ENCODE measurements at places on chromosomes 12 and 14.
A peak's percentile ranks its signal among the peaks of the same experiment; 100 is the strongest.

GRCh38 chr14:55946231-55946630 lies 172.0 kb upstream of the PELI2 start:
- DNase-seq, result no peak

GRCh38 chr12:48796976-48797375 lies 8.1 kb upstream of the ADCY6 start:
- DNase-seq, result no peak

GRCh38 chr12:96170762-96171161 lies 23.4 kb upstream of the ELK3 start:
- no peak for DNase-seq

DNA sequence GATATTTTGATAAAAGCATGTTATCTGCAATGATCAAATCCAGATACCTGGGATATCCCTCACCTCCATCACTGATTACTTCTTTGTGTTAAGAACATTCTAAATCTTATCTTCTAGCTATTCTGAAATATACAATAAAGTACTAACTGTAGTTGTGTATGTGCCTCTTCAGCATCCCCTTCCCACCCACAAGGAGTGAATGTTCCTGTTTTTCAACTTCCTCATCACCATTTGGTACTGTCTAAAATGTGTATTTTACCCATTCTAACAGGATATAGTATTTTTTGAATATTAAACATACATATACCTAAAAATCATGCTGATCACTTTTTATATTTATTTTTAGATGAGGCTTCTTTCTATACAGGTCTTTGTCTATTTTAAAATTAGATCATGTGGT lies 1252.6 kb downstream of the TMEM121 start:
- no peak for DNase-seq

DNA sequence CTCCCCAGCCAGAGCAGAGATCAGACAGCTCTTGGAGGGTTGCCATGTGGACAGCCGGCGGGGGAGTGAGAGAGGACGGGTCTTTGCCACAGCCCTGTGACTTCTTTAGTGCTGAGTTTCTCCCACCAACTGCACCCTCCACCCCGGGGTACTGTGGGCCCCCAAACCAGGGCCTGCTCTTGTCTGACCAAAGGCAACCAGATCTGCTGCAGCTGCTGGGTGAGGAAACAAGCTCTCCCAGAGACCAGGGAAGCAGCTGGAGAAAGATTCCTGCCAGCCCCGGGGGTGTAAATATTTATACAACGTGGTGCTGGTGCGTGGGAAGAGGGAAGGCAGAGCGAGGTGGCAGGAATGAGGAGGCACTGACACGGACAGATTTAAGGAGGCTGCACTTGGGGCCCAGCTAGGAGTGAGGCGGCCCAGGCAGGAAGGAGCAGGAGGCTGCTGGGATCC lies 14.3 kb upstream of the ZFP36L1 start:
- no peak for DNase-seq

- DNase-seq, result no peak
Measured at GRCh38 chr14:63896278-63896720, 43.5 kb downstream of the SYNE2 start.

- no peak for DNase-seq
Measured at GRCh38 chr14:33755358-33755757, 195.5 kb downstream of the EGLN3 start.

- no peak for DNase-seq
Measured at GRCh38 chr12:97169889-97170567, 263.0 kb downstream of the NEDD1 start.

GRCh38 chr12:32515137-32515873 lies 115.9 kb downstream of the FGD4 start:
- no peak for DNase-seq

GRCh38 chr12:103470664-103471063 lies 25.1 kb downstream of the C12orf42 start:
- no peak for DNase-seq

- no peak for DNase-seq
Measured at GRCh38 chr12:53231671-53231920, 413 bp downstream of the RARG start.

DNA sequence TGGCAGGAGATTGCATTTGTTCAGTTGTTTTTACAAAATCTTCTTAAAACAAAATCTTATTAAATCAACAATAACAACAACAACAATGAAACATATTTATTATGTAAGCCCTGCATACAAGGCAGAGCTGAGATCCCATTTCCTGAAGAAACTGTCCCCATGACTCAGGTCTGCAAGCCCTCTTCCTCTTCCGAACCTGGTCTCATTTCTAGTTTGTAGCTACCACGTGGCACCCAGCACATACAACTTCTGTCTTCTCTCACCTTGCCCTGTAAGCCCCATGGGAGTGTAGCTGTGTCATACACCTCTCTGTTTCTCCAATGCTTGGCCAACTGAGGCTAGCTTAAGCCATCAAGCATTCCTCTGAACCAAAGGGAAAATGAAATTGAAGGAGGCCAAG lies 106.4 kb downstream of the SLC8A3 start:
- no peak for DNase-seq

- no peak for DNase-seq
Measured at GRCh38 chr12:67202011-67202677, 67.0 kb upstream of the CAND1 start.

DNA sequence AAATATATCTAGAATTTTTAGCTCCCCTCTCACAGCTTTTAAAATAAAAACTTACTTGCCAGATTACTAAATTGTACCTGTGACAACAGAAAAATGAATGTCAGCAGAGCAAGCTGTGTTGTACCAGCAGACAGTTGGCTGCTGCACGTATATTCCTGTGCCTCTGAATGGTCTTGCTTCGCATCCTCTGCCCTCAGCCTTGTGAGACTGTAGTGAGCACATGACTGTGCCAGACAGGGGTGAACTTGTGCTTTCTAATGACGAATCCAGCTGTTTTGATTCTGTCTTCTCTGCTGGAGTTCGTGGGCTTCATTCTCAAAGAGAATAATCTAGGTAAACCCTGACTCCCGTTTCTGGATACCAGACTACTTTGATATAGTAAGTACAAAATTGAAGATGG lies 58.3 kb upstream of the FRMD6 start:
- DNase-seq, result no peak

GRCh38 chr14:35140718-35141581 lies 18.6 kb downstream of the PRORP start:
- DNase-seq, result no peak

DNA sequence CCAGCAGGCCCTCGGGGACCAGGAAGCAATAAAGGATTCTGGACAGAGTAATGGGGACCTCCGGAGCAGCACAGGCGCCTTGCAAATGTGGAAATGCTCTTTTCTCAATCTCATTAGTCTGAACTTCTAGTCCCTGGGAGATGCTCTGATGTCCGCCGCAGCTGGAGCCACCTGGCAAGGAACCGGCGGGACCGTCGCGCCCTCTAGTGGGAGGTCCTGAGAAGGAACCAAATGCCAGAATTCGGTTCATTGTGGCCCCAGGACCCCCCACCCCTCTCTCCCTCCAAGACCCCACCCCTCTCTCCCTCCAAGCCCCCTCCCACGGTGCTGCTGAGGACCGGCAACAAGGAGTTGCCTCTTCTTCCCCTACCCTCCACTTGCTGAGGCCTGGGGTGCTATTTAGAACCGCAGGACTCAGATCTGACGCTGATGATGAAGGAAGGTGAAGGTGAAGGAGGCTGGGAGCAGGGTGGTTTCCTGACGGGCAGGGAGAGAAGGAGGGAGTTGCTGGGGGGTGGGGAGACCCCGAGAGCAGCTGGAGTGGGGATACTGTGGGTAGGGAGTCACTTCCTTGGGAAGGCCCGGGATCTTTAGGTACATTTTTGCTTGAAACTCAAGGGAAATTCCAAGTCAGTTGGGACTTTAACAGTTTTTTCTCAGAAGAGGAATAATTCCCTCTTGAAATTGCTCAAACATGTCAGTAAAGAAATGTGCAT lies 42.5 kb downstream of the SMIM41 start:
- DNase-seq, result peak; percentile 74

DNA sequence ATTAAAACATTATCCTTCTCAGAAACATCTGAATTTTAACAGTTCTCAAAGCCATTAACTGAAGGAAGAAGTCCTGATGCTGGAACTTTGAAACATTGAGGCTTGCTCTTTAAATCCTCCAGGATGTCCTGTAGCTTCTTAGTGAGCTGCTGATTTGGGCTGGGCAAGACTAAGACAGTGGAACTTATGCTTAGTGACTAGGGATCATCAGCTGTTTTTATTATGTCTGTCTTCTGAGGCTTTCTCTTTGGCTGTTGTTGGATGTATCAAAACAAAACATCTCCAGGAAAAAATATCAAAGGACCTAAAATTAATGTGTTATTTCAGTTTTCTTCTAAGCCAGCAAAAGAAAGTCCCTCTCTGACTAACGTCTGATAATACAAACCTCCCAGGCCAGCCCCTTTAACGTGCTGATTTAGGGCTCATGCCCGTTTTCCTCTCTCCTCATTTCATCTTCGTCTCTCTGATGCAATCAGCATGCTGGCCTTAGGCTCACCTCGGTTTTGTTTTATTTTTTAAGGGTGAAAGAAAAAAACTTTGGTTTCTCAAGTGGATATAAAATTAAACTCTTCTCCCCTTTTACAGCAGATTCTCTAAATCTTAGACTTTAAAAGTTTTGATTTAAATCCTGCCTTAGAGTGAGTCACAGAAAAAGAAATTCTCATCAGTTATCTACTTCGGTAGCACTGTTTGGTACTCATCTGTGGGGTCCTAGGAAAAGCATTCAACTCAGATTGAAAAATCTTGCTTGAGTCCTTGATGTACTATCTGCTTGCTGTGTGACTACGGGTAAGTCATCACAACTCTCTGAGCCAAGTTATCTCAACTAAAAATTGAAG lies 106.2 kb upstream of the CCDC91 start:
- no peak for DNase-seq

DNA sequence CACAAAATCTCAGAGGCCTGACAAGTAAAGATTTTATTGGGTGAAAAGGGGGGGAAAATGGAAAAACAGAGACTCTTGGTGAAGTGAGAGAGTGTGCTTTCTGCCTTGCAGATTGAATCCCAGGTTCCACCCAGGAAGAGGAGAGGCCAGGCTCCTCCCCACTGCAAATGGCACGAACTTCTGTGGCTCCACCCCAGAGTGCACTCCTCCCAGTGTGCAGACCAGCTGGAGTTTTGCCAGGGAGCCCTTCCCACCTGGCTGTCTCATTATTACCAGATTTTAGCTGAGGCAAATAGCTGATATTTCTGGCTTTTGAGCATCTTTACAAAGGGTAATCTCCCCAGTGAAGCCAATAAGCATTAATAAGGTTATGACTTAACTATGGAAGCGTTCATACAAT lies 51.9 kb downstream of the TESPA1 start:
- DNase-seq, result no peak

DNA sequence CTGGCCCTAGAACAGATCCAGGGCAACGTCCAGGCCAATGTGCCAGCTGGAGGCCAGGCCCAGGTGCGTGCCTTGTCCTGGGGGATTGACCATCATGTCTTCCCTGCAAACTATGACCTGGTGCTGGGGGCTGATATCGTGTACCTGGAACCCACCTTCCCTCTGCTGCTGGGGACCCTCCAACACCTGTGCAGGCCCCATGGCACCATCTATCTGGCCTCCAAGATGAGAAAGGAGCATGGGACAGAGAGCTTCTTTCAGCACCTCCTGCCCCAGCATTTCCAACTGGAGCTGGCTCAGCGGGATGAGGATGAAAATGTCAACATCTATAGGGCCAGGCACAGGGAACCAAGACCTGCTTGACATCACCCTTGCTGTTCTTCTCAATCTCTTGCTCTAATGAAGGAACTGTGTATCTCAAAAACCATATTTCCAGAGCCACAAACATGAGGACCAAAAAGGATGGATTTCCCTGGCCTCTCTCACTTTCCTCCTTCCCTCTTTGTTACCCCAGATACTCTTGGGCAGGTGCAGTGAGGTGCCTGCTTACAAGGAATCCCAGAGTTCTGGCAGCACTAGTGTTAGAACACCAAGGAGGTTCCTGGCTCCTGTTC lies 2.2 kb upstream of the TSFM start:
- DNase-seq, result no peak

DNA sequence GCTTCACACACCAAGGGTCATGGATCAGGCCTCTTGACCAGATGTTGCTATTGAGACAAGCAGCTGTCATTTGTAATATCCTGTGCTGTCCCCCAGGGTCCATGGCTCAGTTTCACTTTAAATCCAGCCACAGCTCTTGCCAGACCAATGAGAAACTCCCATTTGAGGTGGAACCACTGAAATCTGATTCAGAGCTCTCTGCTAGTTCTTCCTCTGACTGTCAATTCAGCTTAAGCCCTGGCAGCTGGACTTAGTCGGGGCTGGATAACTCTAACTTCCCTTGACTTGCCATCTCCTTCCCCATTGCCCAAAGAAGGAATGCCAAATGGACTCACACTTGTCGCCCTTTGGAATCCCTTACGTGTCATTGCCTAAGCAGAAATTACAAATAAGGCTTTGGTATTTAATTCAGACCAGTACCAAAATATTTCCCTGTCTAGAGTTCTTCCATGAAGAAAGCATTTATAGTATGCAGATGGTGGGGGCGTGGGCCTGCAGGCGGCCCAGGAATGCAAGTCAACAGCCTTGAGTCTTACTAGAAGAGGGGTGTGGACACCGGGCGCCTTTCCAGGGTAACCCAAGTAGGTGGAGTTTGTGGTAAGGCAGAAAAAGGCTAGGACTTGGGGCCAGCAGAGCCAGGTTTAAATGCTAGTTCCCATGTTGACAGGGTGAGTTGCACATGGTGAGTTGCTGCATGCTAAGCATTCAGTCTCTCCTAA lies 96.9 kb upstream of the TMPO start:
- DNase-seq, result peak; percentile 76

DNA sequence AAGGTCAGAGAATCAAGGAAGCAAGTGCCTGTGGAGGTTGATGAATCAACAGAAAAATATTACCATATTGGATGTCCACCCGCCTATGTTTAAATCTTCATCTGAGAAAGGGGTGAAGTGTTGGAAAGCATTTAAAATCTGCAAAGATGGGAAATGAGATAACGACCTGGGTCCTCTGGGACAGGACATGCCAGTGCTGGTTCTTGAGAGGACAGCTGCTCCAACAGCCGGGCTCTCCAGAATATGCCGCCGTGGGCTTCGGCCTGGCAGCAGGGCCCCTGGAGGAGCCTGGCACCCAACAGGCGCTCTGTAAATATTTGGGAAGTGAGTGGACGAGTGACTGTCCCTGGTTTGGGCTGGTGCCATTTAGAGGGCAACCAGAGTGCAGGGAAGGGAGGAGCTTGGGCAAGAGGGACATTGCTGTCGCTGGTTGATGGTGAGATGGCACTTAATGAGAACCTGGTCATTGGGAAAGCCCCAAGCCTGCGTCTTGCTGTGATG lies 129.9 kb downstream of the KCNA5 start:
- DNase-seq, result no peak

GRCh38 chr14:94964931-94965330 lies 192.4 kb downstream of the DICER1 start:
- no peak for DNase-seq

- peak; percentile 42 for DNase-seq
Measured at GRCh38 chr12:46963977-46964971, 115.1 kb upstream of the PCED1B start.

DNA sequence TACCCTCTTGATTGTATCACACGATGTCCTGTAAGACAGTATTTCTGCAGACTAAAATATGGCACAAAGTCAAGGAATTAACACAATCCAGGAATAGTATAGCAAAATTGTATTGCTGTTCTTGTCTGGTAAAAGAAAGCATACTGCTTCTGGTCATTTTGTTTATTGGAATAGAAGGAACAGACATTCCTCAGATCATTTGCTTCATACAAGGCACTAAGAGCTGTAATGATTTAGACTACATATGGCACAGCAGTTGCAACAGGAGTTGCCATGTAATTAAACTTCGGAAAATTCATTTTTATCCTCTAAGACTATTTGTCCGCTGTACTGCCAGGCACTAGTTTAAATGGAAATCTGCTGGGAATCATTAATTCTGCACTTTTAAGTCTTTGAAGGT lies 7.6 kb upstream of the KERA start:
- DNase-seq, result no peak

- DNase-seq, result no peak
Measured at GRCh38 chr14:22232933-22233332, 356.1 kb downstream of the DAD1 start.
